ENCODE measurements at places on chromosomes 1 and 21. TPM values are rescaled to one million over a fixed set of nuclear protein-coding genes. Genes with fewer than 3 reads are reported as not detected.

DNA sequence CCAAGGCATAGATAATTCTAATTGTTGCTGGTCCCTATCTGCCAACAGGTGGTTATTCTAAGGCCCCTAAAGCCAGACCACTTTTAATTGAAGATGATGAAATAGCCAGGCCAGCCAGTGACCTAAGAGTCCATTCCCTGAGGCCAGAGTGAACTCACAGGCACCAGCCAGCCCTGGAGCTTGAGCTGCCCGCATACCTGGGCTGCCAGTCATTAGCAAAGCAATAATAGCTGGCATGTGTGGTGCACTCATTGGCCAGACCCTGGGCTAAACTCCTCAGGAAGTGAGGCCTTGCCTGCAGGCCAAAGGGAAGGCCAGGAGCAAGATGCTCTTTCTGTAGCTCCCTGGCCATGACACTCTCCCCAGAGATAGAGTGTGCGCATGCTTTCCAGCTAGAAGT is 180.4 kb upstream of the KLHDC7A start:
- DNase-seq: no peak

DNA sequence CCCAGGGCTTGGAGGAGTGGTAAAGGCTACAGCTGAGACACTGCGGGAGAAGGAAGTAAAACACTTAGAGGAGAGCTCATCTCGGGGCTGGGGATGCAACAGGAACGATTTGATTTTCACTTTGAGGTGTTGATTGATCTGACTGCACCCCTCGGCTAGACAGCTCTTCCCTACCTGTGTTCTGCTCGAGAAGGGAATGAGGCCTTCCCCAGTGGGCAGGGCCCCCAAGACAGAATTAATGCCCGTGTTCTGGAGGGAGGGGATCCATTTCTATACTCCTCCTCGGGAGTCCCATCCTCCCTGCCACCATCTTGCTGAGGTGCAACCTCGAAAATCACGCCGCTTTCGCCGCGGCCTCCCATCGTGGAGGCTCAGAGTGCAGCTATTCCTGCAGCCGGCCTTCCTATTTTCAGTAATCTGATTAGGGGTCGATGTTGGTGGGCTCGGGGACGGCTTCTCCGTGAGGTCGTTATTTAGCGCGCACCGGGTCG is 2.4 kb downstream of the ATP2B4 start:
- DNase-seq: no peak

DNA sequence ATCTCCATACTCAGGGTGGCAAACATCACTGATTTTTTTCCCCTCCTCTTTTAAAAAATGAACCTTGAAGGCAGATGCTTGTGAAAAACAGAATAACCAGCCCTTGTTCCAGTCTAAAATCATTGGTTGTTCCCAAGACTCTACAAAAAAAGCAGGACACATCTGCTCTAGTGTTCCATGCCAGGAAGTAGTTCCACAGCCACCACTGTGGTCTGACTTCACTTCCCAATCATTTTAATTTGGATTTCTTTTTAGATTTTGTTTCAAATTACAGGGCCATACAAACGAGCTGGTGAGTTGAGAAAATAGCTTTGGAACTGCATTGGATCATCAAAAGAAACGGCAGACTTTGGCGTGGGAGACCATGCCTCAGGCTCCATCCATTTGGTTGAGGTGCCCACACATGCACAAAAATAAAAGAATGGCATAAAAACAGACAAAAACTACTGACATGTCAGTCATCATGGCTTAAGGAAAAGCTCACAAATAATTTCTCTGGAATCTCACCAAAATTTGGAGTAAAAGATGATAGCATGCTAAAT is 210.0 kb downstream of the GABPA start:
- DNase-seq: no peak

DNA sequence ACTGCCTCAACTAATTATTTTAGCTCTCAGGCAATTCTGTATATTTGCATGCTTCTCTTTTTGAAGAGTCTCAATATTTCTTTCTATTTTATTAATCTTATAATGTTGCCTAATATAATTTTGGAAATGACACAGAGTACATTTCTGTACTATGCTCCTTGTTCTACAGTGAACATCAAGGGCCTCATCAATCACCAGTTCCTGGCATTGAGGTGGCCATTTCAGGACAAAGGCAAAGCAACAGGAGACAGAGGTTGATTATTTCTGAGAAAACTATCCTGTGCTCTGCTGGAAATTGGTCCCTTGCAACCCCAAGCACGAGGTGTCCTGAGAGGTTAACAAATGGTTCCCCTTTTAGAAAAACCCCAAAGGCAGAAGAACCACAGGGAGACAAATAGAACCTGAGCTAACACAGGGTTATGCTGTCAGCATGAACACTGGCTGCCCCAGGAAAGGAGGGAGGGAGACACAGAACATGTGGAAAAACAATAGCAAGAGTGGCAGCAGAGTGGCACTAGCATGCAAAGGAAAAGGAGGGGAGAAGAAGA is 63.9 kb upstream of the VAV3 start:
- DNase-seq: no peak

DNA sequence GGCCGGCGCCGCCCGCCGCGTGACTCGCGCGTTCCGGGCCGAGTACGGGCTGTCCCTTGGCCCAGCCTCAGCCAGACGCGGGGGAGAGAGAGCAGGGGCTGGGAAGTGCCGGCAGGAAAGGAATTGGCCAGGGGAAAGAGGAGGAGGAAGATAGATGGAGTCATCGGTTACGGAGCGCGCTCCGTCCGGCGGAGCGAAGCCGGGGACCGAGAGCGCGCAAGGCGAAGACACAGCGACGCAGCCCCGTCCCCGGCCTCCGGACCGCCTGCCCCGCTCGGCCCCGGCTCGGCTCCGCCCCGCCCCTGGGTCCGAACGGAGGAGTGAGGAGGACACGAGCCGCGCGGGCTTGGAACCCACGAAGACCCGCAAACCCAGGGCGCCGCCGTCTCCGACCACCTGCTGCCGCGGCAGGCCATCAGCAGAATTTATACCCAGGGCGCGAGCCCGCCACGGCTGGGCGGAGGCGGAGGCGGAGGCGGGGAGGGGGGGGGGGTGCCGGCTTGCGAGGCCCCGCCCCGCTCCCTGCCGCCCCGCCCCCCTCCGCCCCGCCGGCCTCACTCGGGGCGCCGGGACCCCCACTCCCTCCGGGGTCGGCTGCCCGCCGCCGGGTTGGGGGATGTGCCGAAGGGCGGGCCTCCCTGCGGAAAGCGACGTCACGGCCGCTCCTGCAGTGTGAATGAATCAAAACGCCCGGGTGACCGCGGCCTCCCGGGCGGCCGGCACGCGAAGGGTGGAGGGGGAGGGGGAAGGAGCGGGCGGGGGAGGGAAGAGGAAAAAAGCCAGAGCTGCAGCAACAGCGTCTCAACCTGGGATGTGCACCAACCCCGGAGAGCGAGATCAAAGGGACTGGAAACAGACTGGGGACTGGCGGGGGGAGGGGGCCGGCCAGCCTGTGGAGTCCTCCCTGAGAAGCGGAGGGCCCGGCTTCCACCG is at the start of gene LHX4:
Gene LHX4, plus strand, starts transcription at position 782 of the 933 bp plus-strand sequence. CDS start 266 bp downstream, outside the sequence.
- peak; percentile 39 for DNase-seq

DNA sequence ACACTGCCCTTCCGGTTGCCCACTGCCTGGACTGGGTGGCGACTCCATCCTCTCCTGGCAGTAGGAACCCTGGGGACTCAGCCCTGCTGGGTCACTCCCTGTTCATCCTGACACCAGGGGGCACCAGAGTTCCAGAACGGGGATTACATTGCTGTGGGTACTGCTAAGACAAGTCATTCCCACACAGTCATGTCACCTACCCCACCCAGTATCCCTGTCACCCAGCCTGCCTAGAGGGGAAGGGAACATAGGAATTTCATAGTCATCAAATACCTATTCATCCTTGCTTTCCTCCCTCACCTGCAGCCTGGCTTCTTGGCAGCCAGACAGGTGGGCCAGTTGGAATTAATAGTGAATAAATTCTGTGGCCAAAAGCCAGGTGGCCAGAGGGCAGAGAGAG is 9.8 kb upstream of the SFN start:
- DNase-seq: peak; percentile 87

- DNase-seq: no peak
Observed at GRCh38 chr1:227170361-227171166, 147.7 kb downstream of the CDC42BPA start.

- DNase-seq: no peak
Observed at GRCh38 chr1:100930494-100930893, 34.6 kb downstream of the SLC30A7 start.

DNA sequence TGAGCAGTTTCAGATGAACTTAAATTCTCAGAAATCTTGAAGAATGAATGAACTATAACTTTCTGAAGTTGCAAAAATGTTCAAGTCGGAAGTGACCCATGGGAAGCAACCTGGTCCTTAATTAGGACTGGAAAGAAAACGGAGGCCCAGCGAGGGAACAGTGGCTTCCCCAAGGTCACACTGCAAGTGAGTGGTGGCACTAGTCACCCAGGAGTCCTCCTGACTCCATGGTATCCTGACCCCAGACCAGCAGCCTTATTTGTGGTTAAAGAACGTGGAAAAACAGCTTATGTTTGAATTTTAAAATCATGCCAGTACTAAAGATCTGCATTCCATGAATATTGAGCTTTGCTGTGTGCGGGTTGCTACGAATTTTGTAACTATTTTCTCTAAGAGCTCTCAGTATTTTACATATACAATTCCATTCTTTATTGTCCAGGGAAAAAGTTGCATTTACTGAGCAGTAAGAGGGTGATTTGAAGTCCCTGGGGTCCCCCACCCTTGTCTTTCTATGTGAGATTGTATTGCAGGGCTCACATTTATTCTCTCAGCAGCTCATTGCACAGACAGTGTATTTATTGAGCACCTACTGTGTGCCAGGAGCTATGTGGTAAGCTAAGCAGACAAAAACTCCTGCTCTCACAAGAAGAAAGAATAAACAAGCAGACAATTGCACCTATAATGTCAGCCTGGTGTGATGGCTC is 61.6 kb upstream of the ATP5PO start:
- DNase-seq: no peak

GRCh38 chr1:7679873-7680206 is 91.3 kb upstream of the VAMP3 start:
- DNase-seq: no peak

DNA sequence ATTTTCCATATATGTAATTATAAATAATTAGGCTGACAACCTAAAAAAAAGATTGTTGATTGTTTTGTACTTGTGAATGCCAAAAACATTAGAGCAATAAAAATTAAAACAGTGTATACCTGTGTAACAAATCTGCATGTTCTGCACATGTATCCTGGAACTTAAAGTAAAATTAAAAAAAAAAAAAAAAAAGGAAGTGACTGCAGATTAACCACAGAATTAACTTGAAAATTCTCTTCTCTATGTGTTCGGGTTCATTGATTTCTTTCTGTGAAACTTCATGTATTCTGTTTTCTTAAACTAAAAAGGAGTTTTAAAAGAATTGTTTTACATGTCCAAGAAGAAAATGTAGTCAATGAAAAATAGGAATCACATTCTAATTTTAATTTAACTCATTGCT is 95.7 kb downstream of the FASLG start:
- no peak for DNase-seq

GRCh38 chr1:89855413-89856123 is 34.7 kb downstream of the LRRC8D start:
- peak; percentile 18 for DNase-seq

GRCh38 chr21:42001781-42002180 is 8.4 kb downstream of the ZBTB21 start:
- no peak for DNase-seq

- DNase-seq: no peak
Observed at GRCh38 chr1:30757352-30758120, at the start of gene LAPTM5. Gene LAPTM5, minus strand, starts transcription at chr1:30757774. Its CDS starts 29 bp downstream, at chr1:30757745.

GRCh38 chr1:54399765-54400164 is 6.4 kb downstream of the SSBP3 start:
- DNase-seq: no peak

GRCh38 chr1:54537611-54538010 is 10.4 kb upstream of the ACOT11 start:
- DNase-seq: no peak

DNA sequence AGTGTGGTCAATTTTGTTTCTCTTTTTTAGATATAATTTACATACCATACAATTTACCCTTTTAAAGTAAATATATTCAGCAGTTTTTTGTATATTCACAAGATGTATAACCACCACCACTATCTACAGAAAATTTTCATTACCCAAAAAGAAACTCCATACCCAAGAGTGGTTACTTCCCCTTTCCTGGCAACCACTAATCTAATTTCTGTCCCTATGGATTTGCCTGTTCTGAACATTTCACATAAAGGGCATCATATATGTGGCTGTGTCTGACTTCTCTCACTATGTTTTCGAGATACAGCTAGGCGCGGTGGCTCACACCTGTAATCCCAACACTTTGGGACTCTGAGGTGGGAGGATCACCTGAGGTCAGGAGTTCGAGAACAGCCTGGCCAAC is 13.6 kb downstream of the PACC1 start:
- no peak for DNase-seq

GRCh38 chr1:232980355-232980978 is 30.1 kb downstream of the NTPCR start:
- no peak for DNase-seq

- DNase-seq: no peak
Observed at GRCh38 chr1:209064850-209065706, 518.4 kb upstream of the CAMK1G start.

DNA sequence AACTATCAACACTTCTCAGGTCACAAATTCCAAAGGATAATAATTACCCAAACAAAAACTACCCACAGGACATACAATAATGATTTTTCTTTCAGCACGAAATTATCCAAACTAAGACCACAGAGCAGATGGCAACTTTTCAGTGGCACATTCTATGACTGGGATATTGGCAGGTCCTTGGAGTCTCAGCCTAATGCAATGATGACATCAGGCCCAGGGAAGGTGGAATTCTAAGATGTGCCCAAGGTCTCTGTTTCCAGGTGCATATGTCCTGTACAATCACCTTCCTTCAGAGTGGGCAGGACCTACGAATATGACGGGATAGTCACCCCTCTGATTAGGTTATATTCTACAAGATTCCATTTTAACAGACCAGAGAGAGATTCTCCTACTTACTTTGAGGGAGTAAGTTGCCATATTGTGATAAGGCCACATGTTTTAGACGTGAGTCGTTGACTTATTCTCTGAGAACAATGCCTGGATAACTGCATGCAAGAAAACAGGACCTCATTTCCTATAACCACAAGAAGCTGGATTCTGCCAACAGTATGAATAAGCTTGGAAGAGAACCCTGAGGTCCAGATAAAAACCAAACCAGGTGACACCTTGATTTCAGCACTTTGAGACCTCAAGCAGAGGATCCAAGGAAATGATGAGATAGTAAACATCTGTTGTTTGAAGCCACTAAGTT is 69.9 kb downstream of the ZC3H11B start:
- peak; percentile 50 for DNase-seq

DNA sequence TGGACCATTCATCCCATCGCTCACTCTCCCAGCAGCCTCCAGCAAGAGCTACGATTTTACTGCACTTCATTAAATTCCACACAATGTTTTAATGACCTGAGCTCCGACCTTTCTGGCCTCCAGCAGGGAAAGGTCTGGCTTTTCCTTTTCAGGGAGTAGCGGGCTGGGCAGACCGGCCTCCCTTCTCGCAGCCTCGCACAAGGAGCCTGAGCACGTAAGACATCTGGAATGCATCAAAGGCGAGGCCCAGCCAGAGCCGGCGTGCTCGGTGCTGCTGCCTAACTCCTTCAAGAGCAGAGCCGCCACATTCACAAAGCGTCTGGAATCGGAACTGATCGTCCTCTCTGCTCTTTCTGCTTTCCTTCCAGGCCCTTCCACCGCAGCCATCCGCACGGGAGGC is 32.5 kb upstream of the FHAD1 start:
- DNase-seq: no peak

The KCNA3 gene
- not detected for total RNA-seq

The KLHDC7A gene
- total RNA-seq: 0.91 TPM

The LAMB3 gene
- 13.7 TPM for total RNA-seq

The TRAF5 gene
- 9.4 TPM for total RNA-seq

The XCL1 gene
- total RNA-seq: not detected

The FAM72C gene
- total RNA-seq: 10.2 TPM

The PDC gene
- not detected for total RNA-seq

The TMPRSS15 gene
- total RNA-seq: 0.12 TPM

Measured in A172 (cell line).